ENCODE measurements at places on chromosomes 1 and 21.

DNA sequence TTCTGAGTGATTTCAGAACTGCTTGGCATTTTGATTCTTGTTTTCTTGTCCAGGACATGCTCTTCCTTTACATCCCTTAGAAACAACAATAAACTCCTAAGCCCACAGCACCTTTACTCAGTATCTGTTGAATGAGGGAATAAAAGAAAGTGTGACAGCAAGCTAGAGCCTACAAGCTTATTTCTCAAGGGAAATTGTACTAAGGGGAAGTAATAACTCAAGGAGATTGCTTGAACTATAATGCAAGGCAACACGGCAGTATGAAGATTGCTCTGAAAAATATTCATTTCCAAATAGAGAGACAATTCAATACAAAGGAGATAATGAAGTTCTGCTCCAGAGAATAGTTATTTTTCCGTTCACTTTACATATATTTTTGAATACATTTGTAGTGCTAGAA lies 6.5 kb downstream of the OR6P1 start:
- no peak for DNase-seq

GRCh38 chr1:153348511-153349362 lies at the start of gene PGLYRP4:
PGLYRP4 (minus strand) TSS chr1:153348841; CDS start chr1:153347932, 909 bp downstream.
- DNase-seq: no peak

- no peak for DNase-seq
Measured at GRCh38 chr1:160377585-160378206, 10.8 kb downstream of the NHLH1 start.

GRCh38 chr1:27544834-27545233 lies 54.9 kb upstream of the WASF2 start:
- DNase-seq: no peak

All from chondrocyte (in vitro differentiated cells).